ENCODE measurements at places on chromosomes 6 and 20.

DNA sequence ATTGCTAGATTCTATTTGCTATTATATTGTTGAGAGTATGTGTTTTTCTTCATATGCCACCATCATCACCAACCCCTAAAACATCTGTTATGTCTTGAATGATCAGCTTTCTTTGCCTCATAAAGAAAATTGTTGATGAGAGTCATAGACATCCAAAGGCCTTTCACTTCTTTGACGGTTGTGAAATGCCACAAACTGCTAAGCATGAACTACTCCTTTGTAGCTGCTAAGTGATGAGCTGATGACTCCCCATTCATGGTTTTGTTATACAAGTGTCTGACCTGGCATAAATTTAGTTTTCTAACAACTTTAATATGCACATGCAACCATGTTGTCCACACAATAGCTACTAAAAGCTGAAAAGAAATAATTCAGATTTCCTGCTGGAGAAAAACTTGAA lies 684 bp upstream of the MED23 start:
- no peak for DNase-seq

- no peak for DNase-seq
Measured at GRCh38 chr6:94487371-94487770, 1068.0 kb upstream of the EPHA7 start.

- no peak for DNase-seq
Measured at GRCh38 chr20:57902473-57902872, 192.7 kb upstream of the PMEPA1 start.

GRCh38 chr20:57680131-57680716 lies 29.6 kb downstream of the PMEPA1 start:
- no peak for DNase-seq

GRCh38 chr6:100493206-100493888 lies 28.6 kb upstream of the SIM1 start:
- no peak for DNase-seq

GRCh38 chr6:49634092-49634835 lies 2.4 kb downstream of the RHAG start:
- no peak for DNase-seq
